ENCODE measurements at places on chromosomes 4 and X.

- DNase-seq = no peak
These were observed 34.1 kb downstream of the SORCS2 start for GRCh38 chr4:7226439-7226838.

- no peak for DNase-seq
These were observed 292.0 kb downstream of the DTHD1 start for GRCh38 chr4:36573441-36573840.

- no peak for DNase-seq
These were observed 38.2 kb downstream of the CHST7 start for GRCh38 chrX:46611658-46612362.

- DNase-seq = no peak
These were observed 73.2 kb downstream of the FBXW7 start for GRCh38 chr4:152462695-152463094.

DNA sequence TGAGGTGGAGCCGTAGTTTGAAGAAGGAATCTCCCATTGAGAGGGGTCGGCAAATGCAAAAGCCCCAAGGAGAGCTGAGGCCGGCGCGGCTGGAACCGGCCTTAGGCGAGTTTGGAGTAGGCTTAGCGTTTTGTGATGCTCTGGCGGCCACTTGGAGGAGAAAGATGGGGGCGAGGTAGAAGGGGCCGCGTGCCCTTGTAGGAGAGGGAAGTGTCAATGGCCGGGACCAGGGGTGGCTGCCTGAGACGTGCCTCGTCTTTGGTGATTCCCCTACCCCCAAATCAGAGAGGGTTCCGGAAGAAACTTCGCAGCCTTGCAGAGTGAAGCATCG is 11.7 kb downstream of the MSX1 start:
- DNase-seq = no peak

- no peak for DNase-seq
These were observed 39.2 kb upstream of the HS3ST1 start for GRCh38 chr4:11467931-11468330.

DNA sequence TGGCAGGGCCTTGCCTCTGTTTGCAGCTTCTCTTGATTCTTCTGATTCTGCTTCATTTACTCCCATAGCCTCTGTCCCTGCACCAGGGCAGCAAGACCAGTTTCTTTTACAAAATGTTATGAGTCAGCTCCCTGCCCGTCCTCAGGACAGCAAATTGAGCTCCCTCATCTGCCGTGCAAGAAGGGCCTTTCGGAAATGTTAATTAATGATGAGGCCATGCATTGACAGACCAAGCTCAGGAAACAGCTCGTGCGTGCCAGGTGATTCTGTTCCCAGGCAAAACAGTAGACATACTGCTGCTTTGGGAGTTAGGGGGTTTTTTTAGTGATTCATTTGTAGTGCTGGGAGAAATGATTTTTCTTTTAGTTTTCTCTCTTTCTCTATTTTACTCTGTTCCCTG is 231.7 kb downstream of the FBXW7 start:
- DNase-seq = no peak

DNA sequence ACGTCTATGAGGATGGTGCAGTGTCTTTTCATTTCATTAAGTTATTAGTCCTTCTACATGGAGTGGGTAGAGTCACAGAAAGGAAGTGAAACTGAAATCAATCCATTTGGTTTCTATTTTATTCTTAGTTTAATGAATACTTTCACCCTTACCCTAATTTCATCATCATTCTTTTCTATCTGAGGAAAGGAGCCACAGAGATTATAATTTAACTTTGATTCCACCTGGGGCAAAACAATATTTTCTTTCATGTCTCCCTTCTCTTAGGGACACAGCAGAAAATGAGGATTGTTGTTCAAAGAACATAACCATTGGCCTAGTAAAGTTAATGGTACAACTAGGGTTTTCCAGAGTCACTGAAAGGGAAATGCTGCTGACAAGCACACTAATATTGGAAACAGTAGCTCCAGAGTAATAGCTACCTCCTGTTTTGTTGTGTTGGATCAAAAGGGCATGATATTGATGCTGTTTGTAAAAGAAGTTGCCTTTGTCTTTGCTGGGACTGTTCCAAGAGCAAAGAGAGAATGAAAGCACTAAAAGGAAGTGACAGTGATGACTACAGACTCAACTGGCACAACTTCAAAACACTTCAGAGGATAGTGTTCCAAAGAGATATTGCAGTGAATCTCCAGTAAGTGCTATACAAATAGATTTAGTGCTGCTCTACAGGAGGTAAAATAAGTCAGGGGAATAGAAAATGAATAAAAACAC is 247.1 kb upstream of the PITX2 start:
- DNase-seq = no peak

DNA sequence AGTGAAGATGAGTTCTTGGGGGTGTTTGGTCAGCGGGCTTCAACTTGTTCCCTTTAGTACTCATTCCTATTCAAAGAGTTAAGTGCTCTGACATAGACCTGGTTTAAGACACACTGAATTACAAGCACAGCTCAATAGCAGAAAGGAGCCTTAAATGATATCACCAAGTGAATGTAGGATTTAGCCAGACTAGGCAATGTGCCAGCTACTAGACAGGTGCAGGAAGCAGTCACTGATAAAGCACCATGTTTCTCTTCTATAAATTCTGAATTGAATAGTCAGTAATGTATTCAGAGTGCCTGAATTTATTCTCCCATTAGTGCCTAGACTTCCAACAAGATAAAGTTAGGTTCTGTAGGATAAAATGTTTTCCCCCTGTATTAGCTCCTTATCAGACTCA is 63.6 kb downstream of the ASB9 start:
- no peak for DNase-seq

DNA sequence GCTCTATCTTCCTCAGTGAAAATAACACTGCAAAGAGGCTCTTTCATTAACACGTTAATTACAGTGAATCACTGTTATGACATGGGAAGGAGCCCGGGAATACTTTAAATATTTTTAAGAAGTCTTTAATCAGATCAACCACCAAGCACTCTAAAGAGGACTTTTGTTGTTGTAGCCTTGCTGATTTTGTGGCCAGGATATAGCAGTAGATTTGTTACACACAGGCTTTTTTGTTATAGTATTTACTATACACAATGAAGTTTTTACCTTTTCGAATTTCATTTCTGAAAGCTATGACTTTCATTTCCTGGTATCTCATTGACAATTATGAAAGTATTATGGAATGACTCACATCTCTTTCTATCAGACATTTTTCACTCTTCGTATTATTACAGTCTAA is 20.3 kb downstream of the FGF13 start:
- DNase-seq = no peak

- no peak for DNase-seq
These were observed 3.4 kb upstream of the PCDH7 start for GRCh38 chr4:30716681-30717207.

DNA sequence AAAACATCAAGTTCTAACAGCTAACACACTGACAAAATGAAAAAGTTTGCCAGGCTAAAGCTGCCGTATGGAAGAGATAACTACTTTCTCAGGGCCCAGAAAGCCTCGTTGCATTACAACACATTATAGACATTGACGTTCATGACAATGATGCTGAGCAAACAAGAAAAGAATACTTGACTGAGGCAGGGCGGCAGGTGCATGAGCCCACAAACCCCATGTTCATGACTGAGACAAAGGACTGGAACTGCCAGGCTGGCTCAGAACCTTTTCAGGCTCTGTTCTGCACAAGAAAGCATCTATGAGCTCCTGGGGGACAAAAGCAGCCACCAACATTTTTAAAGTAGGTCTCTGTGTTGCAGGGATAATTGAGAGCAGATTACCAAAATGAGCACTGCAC is 13.6 kb downstream of the TLR6 start:
- no peak for DNase-seq

DNA sequence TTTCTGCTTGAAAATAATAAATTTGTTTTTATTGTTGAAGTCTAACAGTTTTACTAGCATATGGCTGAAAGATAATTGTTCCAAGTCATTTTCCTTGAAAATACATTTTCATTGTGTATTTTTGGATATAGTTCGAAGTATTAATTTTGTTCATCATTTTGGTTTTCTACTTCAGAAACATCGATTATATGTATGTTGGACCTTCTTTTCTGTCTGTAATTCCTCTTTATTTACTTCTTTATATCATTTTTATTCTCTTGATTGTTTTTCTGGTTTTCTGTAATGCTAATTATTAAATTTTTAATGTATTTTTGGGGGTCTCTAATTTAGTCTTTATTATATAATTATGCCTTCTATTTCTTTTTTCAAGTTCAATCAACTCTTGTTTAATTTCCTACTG is 407.1 kb upstream of the FRG1 start:
- no peak for DNase-seq

DNA sequence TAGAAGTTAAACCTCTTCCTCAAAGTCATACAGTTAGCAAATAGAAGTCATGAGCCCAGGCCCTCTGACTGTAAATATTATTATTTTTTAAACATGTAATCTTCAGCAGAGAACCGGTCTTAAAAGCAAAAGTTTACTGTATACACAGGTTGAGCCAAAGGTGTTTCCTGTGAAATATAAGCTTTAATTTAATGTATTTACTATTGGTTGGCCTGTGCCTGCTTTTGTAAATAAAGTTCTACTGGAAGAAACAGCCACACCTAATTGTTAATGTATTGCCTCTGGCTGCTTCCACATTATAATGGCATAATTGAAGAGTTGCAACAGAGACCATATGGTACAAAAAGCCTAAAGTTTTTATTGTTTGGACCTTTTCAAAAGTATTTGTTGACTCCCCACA is 61.0 kb upstream of the PRDM8 start:
- no peak for DNase-seq

DNA sequence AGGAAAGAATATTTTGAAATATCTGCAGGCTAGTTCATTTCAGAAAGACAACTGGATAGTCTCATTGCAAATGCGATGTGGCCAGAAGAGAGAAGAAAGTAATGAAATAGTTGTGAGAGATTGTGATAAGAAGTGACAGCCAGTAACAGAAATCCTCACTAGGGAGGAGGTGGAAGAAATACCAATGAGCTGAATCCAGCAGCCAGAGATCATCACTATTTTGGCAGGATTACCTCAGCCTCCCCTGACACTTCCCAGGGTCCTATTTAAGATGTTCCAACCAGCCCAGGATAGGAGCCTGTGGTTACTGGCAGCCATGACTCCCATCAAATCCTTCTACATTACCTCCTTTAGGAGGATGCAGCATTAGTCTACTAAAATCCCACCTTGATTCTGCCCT is 76.7 kb upstream of the ARHGAP24 start:
- DNase-seq = no peak

- no peak for DNase-seq
These were observed 65.0 kb downstream of the CPZ start for GRCh38 chr4:8657381-8658088.

DNA sequence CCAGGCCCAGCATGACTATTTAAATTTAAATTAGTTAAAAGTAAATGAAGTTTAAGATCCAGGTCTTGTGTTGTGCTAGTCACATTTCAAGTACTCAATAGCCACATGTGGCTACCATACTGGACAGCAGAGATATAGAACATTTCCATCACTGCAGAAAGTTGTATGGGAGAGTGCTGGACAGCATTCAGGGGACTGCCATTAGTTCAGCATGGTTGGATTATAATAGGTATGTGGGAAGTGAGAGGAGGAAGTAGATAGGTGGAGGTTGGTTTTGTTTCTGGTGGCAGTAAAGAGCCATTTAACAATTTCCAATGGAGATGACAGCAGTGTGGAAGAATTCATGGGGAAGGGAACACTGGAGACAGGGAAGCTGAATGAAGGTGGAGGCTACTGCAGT is 42.1 kb downstream of the ERVMER34-1 start:
- no peak for DNase-seq

DNA sequence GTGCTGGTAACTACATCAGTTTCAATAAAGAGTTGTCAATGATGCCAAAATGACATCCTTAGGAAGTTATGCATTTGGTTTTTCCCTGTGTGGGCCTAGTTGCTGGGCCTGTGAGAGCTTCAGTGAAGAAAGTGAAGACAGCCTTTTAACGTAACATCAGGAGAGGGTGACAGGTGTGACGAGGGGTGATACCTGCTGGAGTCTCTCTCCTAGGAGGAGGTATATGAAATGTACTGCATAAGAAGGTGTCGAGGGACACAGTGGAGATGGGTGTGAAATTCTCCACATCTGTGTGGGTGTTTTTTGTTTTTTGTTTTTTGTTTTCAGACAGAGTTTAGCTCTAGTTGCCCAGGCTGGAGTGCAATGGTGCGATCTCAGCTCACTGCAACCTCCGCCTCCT is 49.2 kb downstream of the EVC start:
- DNase-seq = no peak

DNA sequence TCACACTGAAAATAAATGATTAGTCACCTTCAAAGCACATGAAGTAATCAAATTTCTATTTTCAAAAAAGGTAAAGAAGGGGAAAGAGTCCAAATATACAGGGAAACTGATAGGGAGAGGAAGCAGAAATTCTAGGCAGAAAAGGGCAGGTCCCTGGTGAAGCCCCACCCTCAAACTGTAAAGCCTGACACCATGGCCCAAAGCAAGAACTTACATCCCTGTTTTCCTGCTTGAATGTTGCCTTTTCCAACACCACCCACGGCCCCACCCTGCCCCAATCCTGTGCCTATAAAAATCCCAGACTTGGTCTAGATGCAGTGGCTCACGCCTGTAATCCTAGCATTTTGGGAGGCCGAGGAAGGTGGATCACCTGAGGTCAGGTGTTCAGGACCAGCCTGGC is 361.8 kb downstream of the PPP3CA start:
- DNase-seq = no peak

- no peak for DNase-seq
These were observed 790.1 kb downstream of the TECRL start for GRCh38 chr4:63618883-63619718.

- DNase-seq = no peak
These were observed 225.0 kb upstream of the CXXC4 start for GRCh38 chr4:104719539-104720230.

DNA sequence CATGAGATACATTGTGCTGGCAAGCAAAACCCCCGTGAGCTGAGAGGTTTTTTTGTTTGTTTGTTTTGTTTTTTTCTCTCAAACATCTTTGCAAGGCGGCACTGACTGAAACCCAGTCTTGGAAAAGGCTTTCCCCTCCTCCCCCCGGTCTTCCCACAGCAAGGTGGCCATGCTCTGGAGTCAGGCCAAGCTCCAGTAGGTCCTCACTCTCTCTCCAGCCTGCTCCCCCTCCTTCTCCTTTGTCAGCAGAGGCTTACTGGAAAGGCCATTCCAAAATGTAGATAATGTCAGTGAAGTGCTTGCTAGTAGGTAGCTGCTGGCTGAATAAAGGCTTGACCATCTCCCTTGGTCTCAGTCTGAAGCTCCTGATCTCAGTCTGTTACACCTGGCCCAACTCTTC is 32.6 kb downstream of the FRMPD3 start:
- no peak for DNase-seq

All from CD4-positive, alpha-beta T cell treated with Interleukin-15 for 1 hour (primary cell).